IPS-NIHi11 (cell line): ENCODE measurements at places on chromosomes 2 and 18.
A peak's percentile ranks its signal among the peaks of the same experiment; 100 is the strongest.

GRCh38 chr2:9326975-9327374 lies 96.4 kb downstream of the ITGB1BP1 start:
- peak; percentile 50 for DNase-seq

GRCh38 chr2:2797797-2798196 lies 466.7 kb upstream of the MYT1L start:
- no peak for DNase-seq

- DNase-seq: no peak
Observed at GRCh38 chr2:156445296-156446220, 9.4 kb downstream of the GPD2 start.

GRCh38 chr2:219309278-219309677 lies at the start of gene PTPRN:
Gene PTPRN (minus strand): TSS chr2:219309401. CDS start chr2:219309332, 69 bp downstream.
- DNase-seq: peak; percentile 87

DNA sequence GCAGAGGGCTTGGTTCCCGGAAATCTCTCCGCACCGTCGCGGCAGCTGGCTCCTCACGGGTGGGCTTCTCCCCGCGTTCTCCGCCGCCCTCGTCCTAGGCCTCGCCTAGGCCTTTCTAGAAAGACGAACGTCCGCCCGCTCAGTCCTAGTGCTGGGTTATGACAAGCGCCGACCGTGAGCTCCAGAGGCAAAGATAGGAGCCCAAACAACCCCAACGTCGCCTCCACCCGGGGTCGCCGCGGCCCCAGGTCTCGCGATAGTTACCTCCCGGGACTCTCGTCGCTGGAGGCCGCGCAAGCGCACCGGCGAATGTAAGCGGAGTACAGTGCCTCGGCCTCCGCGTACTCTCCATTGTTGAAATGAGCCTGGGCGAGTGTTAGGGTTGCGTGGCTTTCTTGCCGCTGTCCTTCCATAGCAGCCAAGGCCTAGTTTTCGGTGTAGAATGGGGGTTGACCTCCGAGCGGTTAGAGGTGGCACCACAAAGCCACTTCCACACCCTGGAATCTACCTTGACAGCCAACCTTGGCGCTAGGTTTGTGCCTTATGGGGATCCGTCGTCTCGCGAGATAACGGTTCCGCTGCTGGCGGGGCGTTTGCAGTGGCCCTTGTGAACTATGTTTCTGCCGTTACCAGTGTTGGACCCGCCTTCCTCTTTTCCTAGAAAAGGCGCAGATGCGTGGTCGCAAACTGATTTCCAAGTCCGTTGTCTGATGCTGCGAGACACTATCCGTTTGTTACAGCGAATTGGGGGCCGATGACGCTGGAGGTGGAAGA lies at the start of gene TTC32:
TTC32 (minus strand) TSS at position 542 of the 774 bp plus-strand sequence; CDS start at position 413, 129 bp downstream.
- peak; percentile 96 for DNase-seq

DNA sequence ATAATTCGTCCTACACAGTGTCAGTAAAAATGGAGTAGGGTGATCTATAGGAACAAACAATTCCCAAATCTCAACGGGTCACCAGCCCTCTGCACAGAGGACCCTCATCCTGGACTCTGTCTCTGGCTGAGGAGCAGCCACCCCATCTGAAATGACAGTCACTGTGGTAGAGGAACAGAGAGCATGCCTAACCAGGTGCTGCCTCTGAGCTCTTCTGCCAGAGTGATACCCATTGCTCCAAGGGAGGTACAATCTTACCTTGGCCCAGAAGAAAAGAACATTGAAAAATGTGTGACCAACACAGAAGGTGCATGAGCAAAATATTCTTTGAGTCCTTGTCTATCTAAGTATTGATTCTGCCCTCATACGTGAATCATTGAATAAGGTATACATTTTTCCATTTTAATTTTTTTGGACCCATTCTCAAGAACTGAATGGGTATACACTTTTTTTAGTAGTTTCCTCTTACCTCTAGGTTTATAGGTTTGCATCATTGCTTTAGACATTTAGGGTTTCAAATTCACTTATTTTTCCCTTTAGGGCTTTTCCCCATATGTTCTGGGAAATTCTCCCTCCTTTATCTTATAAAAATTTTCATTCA lies 8.7 kb downstream of the SP140 start:
- DNase-seq: no peak
